AG08396 (cell line): ENCODE measurements at places on chromosomes 12 and 14.

GRCh38 chr12:23204933-23205778, 580.2 kb downstream of the ETNK1 start:
- DNase-seq = peak; percentile 55

- peak; percentile 39 for DNase-seq
Observed at GRCh38 chr14:89702073-89702875, 252.3 kb downstream of the EFCAB11 start.

DNA sequence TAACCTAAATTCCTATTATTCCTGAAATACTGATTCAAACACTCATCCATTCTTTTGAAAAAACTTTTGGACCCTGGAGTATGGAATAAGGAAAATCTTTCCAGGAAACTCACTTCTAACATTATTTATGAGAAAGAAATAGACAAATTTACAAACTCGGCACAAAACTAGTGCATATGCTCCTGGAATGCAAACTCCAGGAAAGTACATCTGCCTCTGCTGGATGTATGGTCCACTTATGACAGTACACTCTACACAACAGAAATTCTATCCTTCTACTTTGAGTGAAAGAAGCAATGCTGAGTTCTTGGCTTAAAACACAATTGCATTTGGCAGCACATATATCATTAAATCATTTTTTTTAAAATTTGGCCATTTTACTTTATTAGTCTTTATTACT, 700.5 kb upstream of the STXBP6 start:
- DNase-seq = no peak

DNA sequence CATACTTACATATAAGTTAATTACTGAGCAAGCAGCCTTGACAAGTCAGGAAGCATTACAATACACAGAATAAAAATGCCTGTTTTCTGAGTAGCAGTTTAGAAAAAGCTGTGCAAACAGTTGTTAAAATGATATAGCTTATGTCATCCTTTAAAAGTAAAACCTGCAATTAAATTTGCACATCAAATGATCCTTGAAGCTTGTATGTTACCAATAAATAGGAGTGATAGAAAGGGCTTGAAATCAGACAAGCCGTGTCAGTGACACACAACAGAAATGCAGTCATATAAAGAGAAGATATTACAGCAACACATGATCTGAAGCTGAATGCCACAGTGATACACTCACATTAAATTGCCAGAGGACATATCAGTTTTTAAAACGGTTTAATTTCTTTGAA, 70.0 kb downstream of the EPS8 start:
- DNase-seq = no peak

- DNase-seq = no peak
Observed at GRCh38 chr14:94867946-94868771, 98.2 kb upstream of the GSC start.

DNA sequence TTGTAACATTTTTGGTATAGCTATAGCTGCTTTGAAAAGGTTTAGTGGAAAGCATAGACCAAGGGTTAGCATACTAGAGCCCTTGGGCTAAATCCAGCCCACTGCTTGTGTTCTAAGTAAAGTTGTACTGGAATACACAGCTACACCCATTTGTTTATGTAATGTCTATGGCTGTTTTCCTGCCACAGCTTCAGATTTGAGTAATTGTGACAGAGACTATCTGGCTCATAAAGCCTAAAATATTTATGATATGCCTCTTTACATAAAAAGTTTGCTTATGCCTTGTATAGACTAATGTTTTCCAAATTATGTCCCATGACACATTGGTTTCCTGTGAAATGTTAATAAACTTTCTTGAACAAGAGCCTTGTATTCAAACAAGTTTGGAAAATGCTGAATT, 234.8 kb upstream of the ATP2B1 start:
- DNase-seq = no peak

DNA sequence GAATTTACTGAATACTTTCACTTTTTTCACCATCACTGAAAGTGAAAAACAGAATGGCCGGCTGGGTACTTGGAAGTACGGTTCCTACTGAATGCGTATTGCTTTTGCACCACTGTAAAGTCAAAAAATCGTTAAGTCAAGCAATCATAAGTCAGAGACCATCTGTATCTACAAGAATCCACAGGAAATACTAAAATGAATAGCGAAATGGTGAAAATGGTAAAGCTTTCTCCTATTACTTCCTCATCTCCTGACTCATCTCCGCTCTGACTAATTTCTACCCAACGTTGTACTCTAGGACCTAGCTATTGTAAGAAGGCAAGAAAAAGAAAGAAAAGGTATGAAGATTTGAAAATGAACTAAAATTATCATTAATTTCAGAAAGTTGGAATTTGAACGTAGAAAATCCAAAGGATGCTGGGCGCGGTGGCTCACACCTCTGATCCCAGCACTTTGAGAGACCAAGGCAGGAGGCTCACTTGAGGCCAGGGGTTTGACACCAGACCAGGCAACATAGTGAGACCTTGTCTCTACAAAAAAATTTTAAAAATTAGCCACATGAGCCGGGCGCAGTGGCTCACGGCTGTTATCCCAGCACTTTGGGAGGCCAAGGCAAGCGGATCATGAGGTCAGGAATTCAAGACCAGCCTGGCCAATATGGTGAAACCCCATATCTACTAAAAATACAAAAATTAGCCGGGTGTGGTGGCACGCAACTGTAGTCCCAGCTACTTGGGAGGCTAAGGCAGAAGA, 5.3 kb upstream of the CDCA4 start:
- no peak for DNase-seq

- DNase-seq = no peak
Observed at GRCh38 chr14:22226381-22226780, 362.6 kb downstream of the DAD1 start.

- no peak for DNase-seq
Observed at GRCh38 chr14:81450100-81450531, 50.0 kb upstream of the STON2 start.

DNA sequence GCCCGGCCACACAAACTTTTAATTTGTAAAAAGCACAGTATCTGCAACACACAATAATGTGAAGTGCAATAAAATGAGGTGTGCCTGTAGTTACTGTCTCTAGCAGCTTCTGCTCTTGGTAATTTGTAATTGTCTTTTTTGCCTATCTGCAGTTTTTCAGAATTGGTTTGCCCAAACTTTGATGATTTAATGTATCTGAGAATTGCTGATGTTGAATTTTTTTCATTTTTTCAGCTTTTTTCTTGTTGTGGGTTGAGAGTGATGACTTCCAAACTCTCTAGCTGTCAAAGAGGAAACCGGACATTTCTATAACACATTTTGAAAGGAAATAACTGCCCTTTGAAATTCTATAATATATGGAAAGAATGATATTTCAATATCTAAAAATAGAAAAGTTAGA, 236.9 kb downstream of the RERGL start:
- no peak for DNase-seq

- DNase-seq = no peak
Observed at GRCh38 chr12:3125674-3126073, 48.5 kb downstream of the TSPAN9 start.

GRCh38 chr12:123398550-123399254, 14.8 kb downstream of the KMT5A start:
- DNase-seq = peak; percentile 93

DNA sequence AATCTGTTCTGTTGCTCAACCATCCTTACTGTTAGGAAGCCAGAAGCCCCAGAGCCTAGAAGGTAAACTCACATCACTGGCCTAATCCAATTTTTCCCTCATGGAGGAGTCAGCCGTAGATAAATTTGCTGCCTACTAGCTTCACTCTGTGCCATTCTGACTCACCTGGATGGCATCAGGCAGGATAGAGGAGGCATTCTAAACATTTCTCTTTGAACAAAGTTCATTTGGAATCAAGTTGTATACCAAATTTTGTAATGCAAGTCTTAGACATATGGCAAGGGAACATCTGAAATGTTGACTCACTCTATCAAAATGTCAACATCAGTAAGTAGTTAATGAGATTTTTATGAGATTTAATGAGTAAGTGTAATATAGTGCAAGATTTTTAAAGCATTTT, 13.6 kb upstream of the TBC1D30 start:
- no peak for DNase-seq

- DNase-seq = no peak
Observed at GRCh38 chr12:95179011-95179410, 38.3 kb downstream of the FGD6 start.

DNA sequence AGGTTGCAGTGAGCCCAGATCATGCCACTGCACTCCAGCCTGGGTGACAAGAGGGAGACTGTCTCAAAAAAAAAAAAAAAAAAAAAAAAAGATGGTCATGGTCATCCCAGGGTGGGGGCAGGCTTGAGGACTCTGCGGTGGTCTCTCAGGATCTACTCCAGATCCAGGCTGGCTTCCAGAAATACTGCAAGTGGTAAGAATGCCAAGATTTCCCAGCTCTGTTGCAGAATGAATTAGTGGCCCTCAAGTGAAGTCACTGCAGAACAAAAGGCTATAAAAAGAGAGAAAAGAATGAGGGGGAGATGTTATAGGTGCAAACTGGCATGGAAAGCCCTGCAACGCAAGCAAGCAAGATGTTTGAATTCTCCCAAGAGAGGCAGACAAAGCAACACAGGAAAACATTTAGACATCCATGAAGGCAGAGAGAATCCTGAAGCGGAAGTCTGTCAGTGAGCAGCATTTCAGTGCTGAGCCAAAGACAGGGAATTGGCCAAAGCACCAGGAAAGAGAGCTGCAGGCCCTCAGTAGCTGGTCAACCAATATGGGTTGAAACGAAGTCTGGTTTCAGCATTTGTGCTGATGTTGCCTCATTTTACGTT, 31.9 kb upstream of the ETFBKMT start:
- no peak for DNase-seq

- DNase-seq = no peak
Observed at GRCh38 chr12:123391546-123392343, 7.8 kb downstream of the KMT5A start.

- DNase-seq = no peak
Observed at GRCh38 chr14:84864548-84865271, 665.2 kb upstream of the FLRT2 start.

DNA sequence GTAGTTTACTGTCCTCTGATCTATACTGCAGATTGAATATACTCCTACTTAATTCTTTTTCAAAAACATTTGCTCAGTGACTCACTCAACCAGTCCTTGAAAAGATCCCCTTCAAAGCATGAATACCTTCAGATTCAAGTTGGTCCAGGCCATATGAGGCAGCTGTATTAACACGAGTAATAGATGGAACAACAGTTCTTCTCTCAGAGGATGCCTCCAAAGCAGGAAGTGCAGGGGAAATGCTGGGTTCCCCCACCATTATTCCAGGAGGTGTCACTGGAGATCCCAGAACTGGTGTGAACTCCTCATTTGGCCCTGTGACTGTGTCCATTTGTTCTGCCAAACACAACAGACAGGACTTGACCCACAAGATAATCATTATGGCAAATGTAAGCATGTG, 20.6 kb downstream of the ARMH4 start:
- no peak for DNase-seq

GRCh38 chr14:83473416-83474235, 1940.0 kb upstream of the SEL1L start:
- DNase-seq = no peak

DNA sequence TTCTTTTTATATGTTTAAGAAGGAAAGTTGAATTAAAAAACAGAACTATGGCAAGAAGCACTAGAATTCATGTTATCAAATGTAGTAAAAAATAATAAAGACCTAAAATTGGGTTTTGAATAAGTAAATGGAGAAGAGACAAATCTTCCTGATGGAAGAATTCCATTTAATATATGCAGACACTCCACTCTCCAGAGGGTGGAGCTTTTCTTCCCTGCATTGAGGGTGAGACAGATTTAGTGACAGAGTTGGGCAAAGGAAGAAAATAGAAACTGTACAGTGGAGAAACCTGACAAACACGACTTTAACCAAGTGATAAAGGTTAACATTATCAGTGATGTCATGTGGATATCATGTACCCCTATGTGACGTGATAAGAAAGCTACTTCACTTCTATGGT, 217.6 kb downstream of the PRKD1 start:
- no peak for DNase-seq

DNA sequence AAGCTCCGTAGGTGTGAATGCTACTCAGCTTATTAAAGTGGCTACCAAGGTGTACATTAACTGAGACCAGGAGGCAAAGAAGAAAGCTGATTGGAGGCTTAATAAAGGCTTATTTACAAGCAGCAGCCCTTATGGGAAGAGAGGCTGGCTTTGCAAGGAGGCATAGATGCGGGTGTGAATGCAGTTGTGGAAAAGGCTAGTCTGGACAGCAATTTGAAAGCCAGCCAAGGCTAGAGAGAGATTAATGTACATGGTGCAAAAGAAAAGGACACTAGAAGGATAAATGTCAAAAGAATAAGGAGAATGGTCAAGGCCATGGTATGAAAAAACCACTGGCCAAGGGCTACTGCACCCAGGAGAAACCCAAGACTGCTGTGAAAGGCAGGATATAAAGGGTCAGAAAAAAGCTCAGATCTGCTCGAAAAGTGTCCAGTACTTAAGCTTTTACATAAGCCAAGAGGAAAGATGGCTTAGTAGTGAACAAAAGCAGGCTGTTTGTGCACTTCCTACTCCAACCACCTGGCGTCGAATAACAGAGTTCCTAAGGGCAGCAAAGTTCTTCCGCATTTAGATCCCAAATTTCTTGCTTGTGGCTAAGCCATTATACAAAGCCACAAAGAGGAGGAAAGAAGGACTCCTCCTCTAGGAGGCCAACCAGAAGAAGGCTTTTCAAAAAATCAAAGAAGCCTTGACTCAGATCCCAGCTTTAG, 24.0 kb downstream of the KLRK1 start:
- DNase-seq = peak; percentile 7

DNA sequence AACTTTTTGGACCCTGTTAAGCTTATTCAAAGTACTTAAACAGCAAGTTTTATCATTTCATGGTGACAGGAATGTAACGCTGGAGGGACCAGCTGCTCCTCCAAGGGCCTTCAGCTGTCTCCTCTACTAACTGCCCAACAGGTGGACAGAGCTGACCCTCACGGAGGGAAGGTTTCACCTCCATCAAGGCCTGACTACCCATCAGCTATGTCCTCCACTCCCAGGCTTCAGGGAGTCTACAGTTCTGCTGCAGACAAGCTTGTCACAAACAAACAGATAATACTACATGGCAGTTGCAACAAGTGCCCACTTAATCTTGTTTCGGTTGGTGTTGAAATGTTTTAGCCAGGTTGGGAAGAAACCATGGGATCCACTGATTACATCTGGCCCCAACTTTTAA, 175.1 kb downstream of the TTC7B start:
- DNase-seq = no peak

GRCh38 chr14:94710731-94711130, 59.2 kb downstream of the GSC start:
- DNase-seq = no peak

GRCh38 chr14:50796390-50796789, 34.6 kb downstream of the NIN start:
- no peak for DNase-seq

DNA sequence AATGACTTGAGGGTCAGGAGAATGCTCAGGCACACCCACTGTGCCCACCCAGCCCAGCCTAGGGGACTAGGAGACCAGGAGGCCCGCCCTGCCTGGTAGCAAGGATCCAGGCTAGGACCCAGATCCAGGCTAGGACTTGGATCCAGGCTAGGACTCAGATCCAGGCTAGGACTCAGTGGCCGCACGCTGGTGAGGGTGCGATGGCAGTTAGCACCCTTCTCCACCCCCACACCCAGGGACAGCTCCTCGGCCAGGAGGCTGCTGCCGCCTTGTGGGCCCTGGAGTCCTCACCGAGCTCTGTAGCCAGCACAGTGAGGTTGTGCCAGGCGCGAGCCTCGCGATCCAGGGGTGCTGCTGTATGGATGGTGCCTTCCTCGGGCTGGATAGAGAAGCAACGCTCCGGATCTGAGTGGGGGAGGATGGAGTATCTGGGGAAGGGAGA, 5.1 kb downstream of the CDH24 start:
- DNase-seq = no peak
